Aorta (tissue), 5 donors: ENCODE measurements at places on chromosomes 3 and 15. TPM values are rescaled to one million over a fixed set of nuclear protein-coding genes. Genes with fewer than 3 reads are reported as not detected.

Gene GORASP1
- total RNA-seq, result 62.2 TPM

Gene SAXO2
- total RNA-seq, result 1.9 TPM

- peak; percentile 56 for DNase-seq
Measured at GRCh38 chr3:55486101-55486856, 827 bp downstream of the WNT5A start.

- DNase-seq, result no peak
Measured at GRCh38 chr3:100537646-100538338, 45.4 kb downstream of the TMEM45A start.

DNA sequence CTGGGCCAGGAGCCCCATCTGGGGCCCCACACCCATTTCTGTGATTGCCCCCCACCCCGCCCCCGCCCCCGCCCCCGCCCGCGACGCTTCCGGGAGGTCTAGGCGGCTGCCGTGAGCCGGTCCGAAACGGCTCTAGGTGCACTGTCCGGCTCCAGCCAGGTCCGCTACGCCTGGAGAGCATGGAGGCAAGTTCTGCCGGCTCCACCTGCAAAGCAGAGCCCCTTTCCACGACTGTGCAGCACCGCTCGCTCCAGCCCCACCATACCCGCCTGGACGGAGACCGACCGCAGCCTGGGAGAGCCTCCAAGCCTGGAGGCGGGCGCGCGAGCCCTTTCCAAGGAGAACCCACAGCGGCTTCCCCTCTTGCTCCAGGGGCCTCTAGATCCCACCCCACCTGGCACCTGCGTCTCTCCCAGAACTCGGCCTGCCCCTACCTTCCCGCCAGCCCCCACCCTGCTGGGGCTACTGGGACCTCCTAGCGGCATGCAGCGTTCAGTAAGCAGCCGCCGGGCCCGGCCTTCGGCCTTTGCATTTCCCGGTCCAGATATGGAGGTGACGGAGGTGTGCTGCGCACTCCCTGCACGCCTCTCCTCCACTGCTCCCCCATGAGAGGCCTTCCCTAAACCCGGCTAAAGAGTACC, 66.2 kb downstream of the KLF13 start:
- DNase-seq, result no peak

GRCh38 chr15:34239151-34239808, 14.5 kb downstream of the EMC4 start:
- no peak for DNase-seq

Gene FRMD5
- total RNA-seq, result 0.78 TPM

Gene CYP1A1
- not detected for total RNA-seq

- no peak for DNase-seq
Measured at GRCh38 chr3:117619805-117620204, 910.2 kb downstream of the TUSC7 start.

Gene CYFIP1
- 160 TPM for total RNA-seq

DNA sequence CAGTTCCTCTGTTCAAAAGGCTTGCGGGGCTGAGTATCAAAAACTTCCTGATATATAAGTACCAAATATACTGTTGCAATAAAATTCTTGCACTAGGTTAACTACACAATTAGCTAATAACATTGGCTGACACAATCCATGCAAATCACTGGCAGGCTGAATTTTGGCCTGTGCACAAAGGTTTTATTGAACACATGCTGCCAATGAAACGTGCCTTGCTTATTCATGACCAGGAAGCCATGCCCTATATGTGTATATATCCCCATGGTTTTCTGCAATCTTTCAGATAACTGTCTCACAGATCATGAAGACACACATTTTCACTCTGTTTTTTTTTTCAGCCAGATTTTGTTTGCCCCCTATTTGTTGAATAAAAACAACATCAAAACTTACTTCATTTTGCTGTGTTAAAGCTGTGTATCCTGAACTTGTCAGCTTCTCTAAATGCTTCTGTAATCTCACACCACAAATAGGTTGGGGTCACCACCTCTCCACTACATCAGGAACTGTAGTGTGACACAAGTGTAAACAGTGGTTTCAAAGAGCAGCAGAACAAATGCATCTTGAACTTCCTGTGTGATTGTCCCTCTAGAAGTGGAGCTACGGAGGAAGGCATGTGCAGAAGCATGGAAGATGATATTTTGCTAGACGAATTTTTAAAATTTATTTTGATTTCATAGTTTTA, 920.7 kb upstream of the NR2F2 start:
- no peak for DNase-seq

DNA sequence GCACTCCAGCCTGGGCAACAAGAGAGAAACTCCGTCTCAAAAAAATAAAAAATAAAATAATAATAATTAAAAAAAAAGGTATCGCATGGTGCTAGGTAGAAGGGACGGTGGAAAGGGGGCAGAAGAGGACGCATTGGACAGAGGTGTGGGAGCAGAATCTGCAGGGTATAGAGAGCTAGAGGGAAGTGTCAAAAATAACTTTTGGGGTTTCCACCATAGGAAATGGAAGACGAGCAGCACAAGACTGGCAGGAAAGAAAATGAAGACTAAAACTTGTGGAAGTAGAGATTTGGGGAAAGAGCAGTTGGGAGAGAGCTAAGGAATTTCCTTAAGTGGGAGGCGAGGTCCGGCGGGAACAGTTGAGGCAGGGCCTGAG, 585 bp upstream of the MKRN2 start:
- no peak for DNase-seq

- no peak for DNase-seq
Measured at GRCh38 chr3:144312702-144313101, 341.1 kb downstream of the DIPK2A start.

GRCh38 chr15:73244333-73244732, 124.4 kb downstream of the HCN4 start:
- DNase-seq, result no peak

- DNase-seq, result no peak
Measured at GRCh38 chr3:57098418-57099310, 38.2 kb downstream of the SPATA12 start.

- DNase-seq, result no peak
Measured at GRCh38 chr15:75622505-75622904, 3.0 kb downstream of the SNUPN start.

GRCh38 chr3:167450195-167450594, 23.6 kb downstream of the SERPINI2 start:
- no peak for DNase-seq

DNA sequence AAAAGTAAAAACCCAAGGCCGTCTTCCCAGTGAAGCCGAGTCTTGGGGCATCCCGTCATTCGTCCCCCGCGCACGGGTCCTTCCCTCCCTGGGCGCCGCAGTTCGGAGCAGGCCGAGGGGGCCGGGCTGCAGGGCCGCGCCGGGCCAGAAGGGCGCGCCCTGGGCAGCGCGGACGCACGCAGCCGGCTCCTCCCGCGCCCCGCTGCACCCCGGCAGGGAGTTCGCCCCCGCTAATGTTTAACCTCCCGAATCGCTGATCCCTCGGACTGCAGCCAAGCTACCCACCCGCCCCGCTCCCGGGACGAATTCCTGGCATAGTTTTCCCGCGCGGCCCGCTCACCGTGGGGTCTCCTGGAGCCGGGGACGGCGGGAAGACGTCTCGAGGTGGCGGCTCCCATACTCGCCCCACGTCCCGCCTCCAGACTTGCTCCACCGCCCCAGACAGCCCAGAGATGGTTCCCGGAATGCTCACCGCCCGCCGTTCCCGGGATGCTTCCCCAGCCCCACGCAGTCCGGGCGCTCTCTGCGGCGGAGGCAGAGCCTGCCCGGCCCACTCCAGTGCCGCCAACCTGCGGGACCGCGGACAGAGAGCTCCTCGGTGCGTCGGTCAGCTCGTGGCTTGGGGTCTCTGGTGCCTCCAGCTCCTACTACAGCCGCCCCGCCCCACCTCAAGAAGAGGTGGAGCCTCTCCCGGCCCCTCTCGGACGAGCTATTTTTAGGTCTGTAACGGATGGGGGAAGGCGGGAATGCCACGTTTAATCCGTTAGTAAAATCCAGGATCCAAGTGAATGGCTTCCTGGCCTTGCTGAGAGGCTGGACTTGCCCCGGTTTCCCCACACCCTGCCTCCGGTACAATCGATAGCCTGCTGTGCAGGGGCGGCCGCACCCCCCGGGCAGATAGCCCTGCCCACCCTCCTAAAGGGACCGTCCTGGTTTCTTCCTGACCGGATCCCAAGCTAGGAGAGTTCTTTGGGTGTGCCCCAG, at the start of gene DZIP1L:
DZIP1L (minus strand) TSS at position 621 of the 984 bp plus-strand sequence. CDS start 11,637 bp downstream, outside the sequence.
- DNase-seq, result peak; percentile 87

GRCh38 chr3:46901061-46901460, 23.5 kb downstream of the PTH1R start:
- peak; percentile 35 for DNase-seq

DNA sequence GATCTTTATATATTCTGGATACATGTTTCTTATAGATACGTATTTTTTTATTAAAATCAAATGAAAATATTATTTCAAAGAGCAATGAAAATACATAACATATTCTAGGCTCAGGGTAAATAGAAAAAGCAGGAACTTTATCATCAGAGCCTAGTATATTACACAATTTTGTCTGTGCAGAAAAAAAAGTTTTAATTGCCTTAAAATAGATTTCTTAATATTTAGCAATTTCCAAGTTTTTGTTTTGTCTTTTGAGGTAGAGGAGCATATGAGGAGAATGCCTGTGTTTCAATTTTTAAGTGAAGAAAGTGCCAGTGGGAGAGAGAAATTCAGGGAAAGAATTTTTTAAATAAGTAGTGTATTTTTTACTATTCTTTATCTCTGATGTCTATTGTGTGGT, 10.5 kb downstream of the CAPN7 start:
- no peak for DNase-seq

DNA sequence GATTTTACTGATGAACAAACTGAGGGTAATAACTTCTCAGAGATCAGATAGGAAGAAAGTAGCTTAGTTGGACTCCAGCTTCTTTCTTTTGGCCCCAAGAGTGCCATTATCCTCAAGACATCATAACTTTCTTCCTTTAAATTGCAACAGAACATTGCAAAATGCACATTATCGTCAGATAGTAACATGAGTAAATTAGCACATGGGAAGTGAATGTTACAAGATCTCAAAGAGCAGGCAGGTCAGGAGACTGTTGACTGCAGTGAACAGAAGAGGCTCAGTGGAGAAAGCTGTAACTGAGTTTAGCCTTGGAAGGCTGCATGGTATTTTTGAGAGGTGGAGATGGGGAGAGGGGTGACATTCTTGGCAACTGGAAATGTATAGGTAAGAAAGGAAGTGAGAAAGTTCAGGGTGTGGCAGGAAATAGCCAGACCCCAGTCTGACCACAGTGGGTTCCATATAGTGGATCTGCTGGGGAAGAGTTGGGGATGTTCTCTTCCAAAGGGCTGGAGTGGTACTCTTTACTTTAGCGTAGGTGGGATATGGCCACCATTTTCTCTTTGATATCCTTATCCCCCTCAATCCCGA, 307.7 kb downstream of the RPLP1 start:
- no peak for DNase-seq

GRCh38 chr3:119683421-119683820, 6.2 kb upstream of the COX17 start:
- no peak for DNase-seq

- DNase-seq, result no peak
Measured at GRCh38 chr15:37044915-37045648, 55.3 kb downstream of the MEIS2 start.

GRCh38 chr15:89496155-89497098, at the start of gene RHCG:
Gene RHCG (minus strand): TSS chr15:89496583. CDS start chr15:89496544, 39 bp downstream.
- DNase-seq, result no peak

DNA sequence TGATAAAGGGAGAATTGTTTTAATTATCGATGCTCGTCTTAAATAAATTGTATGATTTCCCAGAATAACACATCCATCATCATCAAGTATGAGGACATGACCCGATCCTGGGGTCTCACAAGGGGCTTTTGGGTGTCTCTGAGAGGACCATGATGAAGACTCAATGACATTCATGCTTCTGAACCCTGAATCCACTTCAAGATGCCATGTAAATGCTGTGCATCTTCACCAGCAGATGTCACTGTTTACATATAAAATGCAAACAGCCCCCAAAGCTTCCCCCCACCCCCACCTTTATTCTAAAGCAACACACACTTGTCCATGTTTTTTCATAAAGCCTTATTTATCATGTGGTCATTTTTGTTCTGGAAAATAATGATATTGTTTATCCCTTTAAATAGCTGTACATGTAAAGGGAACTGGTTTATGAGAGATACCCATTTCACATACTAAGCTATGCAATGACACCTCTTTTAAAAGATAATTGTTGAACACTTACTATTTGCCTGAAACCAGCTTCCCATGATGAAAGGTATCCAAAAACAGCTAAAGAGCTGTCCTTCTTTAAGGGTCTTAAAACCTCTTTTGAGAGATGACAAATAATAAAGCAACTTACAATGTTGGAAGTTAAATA, 69.7 kb upstream of the UBE3A start:
- DNase-seq, result no peak

DNA sequence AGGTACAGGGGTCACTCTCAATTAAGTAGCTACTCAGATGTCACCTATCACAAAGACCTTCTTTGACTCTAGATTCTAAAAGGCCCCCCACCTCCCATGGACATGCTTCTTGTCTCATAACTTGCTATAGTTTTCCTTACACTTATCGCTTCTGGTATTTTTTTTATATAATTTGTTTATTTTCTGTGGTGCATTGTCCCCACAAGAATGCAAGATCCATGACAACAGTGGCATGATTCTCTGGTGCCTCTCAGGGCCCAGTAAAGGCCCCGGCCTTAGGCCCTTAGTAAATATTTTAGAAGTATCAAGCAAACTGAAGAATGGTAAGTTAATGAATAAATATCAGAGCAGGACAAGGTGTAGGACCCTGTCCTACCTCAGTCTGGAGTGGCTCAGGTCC, 248.6 kb downstream of the CBLB start:
- no peak for DNase-seq

Gene CTDSPL
- 45.3 TPM for total RNA-seq

GRCh38 chr3:66644549-66644948, 143.7 kb upstream of the LRIG1 start:
- no peak for DNase-seq

DNA sequence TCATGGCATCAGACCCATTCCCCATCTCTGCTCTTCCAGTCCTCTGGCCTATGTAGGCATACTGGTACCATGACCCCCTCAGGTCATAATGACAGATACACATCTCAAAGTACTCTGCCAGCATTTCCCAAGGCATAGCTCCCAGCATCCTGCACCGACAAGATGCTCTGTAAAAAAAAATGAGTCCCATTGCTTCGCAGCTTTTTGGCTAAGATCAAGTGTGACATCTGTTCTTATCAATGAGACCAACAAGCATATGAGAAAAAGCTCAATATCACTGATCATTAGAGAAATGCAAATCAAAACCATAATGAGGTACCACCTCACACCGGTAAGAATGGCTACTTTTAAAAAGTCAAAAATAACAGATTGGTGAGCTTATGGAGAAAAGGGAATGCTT, 463.9 kb upstream of the PROK2 start:
- DNase-seq, result no peak

Gene FEZF2
- total RNA-seq, result not detected

DNA sequence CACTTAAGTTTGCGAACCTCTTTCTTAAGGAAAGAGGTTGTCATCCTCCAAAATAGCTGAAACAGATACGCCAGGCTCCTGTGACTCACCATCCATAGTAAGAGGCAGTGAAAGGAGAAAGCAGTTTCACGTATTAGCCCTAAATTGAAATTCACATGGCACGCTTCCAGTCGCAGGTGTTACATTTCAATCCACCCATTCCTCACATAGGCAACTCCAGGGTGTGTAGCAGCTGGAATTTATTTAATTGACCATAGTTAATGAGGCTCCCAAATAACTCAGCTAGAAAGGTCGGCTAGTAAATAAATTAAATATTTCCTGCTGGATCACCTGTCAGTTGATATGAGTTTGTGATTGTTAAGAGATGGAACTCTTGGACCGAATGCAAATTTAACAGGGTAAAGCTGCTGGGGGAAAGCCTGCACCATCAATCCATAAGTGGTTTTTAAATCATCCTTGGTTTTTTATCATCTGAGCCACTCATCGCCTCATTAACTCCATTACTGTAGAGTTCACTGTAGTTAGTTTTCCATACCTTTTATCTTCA, 19.6 kb downstream of the NSUN3 start:
- no peak for DNase-seq
